ENCODE measurements at places on chromosomes 2 and 18.
A peak's percentile ranks its signal among the peaks of the same experiment; 100 is the strongest.

GRCh38 chr18:37502036-37502435 is 63.6 kb downstream of the CELF4 start:
- no peak for DNase-seq

DNA sequence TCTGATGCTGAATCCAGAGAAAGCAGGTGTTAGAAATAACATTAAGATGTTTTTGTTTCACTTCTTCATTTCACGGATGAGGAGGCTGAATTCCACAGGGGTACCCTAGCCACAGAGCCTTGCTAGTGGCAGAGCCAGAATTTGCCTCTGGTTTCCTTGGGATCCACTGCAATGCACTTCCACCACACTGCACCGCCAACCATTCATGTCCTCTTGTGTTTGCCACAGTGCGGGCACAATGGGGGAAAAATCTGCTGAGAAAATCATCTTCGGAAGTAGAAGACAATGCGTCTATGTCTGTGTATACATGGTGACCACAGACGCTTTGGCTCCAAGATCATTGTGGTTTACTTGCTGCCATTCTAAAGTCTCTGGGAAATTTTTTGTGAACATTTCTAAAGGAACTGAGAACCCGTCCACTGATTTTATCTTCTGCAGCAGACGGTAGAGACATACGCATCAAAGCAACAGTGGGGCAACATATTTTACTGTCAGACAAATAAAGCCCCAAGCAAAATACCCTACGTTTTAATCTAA is 14.9 kb downstream of the ICOS start:
- DNase-seq, result no peak

- no peak for DNase-seq
Measured at GRCh38 chr2:46888421-46888952, 27.1 kb downstream of the MCFD2 start.

GRCh38 chr2:162072976-162073887 is 783 bp downstream of the DPP4 start:
- DNase-seq, result no peak

DNA sequence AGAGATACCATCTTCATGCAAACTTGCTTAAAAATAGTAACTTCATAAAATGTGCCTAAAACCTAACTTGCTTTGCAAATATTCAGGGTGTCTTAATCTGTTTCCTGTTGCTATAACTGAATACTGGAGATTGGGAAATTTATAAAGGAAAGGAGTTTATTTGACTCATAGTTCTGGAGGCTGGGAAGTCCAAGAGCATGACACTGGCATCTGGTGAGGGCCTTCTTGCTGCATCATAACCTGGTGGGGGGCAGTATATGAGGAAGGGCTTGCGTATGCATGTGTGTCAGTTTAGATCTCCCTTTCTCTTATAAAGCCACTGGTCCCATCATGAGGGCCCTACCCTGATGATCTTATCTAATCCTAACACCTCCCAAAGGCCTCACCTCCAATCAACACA is 166.5 kb downstream of the LPIN1 start:
- DNase-seq, result no peak

GRCh38 chr18:36066686-36067054 is 689 bp downstream of the RPRD1A start:
- no peak for DNase-seq

GRCh38 chr2:222239945-222240675 is 58.7 kb downstream of the PAX3 start:
- DNase-seq, result no peak

- DNase-seq, result peak; percentile 5
Measured at GRCh38 chr2:207252979-207253645, 87.4 kb upstream of the KLF7 start.

DNA sequence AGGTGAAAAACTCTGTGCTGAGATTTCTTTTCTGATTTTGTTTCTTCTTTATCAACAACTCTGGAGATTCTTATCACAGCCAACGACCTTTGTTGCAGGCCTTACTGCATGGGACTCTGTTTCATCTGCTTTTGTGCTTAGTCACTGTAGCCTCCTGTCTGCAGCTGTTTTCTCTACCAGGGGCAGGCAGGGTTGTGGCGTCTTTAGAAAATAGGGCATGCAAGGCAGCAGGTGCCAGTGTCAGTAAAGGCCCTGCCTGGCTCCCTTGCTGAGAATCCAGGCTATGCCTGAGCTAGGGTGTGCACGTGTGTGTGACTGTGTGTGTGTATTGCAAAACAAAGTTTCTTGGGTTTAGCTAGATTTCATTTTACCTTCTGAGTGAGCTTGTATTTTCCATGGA is 14.6 kb upstream of the SLC9A2 start:
- DNase-seq, result no peak

- DNase-seq, result peak; percentile 45
Measured at GRCh38 chr2:71223767-71224333, 3.1 kb downstream of the PAIP2B start.

GRCh38 chr2:241641631-241642030 is 4.1 kb downstream of the ATG4B start:
- DNase-seq, result no peak

DNA sequence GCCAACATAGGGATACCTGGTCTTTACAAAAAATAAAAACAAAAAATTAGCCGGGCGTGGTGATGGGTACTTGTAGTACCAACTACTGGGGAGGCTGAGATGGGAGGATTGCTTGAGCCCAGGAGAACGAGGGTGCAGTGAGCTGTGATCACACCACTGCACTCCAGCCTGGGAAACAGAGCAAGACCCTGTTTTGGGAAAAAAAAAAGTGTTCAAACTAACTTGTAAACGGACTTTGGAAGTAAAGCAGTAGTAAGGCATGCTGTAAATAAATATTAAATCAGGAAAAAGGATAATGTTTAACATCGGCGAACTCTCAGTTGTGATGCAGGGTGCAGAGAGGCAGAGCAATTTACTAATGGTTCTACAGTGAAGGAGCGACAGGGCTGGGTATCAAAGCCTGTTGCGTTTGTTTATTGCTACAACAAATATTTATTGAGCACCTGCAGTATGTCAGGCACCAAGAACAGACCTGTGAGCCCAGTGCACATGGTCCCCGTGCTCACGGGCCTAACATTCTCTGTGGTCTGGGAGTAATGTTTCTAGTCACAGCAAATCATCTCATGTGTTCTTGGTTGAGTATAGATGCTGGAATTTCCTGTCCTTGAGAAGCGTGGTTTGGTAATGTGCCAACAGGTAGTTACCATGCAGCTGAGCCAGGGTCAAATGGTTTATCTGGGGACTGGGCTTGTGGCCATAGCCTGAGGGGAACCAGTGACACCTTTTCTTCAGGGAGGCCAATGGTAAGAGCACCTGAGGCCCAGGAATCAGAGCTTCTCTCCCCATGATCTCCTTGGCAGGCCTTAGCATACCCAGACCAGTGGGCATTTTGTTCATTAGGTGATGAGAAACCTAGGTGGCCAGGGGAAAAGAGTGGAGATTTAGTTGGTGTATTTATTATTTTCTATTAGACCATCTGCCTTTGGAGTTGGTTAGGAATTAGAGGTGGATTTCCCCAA is 27.9 kb upstream of the GREB1 start:
- no peak for DNase-seq

DNA sequence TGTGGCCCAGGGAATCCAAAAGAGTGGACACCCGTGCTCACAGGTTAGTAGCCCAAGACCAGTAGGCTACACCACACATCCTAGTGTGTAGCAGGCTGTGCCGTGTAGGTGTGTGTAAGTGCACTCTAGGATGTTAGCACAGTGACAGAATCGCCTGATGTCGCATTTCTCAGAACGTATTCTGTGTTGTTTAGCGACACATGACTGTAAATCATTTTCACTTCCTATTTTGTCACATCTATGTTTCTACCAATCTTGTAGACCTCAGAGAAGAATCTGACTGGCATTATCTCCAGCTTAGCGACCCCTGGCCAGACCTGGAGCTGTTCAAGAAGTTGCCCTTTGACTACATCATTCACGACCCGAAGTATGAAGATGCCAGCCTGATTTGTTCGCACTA is 45.1 kb downstream of the NTSR2 start:
- DNase-seq, result no peak

- no peak for DNase-seq
Measured at GRCh38 chr2:239776436-239777005, 248.6 kb downstream of the NDUFA10 start.

DNA sequence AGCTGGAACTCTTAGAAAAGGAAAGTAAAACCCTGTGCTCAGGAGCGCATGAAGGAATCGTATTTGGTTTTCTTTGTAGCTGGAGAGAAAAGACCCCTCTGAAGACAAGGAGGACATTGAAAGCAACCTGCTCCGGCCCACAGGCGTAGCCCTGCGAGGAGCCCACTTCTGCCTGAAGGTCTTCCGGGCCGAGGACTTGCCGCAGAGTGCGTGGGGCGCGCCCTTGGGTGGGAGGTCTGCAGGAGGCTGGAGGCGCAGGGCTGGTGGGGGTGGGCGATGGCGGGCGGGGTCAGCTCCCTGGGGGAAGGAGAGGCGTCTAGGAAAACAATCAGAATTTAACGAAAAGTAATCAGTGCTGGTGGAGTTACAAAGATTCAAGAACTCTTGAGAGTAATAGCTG is 72.8 kb downstream of the DYSF start:
- DNase-seq, result no peak

DNA sequence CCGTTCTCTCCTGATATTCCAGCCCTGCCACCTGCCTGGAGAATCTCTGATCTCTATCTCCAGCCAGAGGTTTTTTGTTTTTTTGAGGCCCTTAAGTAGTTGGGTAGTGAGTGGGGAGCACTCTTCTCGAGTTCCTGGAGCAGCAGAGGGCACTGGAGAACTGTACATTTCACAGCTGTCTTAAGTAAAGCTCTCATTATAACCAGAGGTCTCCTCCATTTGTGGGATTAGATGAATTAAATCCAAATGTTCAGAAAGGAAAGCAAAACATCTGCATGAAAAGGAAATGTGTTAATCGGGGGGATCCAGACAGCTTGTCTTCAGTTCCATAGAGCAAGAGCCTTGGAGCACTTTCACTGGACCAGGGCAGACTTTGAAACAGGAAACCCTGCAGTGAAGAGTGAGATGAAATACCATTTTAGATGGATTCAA is 32.8 kb downstream of the AOX1 start:
- DNase-seq, result no peak

DNA sequence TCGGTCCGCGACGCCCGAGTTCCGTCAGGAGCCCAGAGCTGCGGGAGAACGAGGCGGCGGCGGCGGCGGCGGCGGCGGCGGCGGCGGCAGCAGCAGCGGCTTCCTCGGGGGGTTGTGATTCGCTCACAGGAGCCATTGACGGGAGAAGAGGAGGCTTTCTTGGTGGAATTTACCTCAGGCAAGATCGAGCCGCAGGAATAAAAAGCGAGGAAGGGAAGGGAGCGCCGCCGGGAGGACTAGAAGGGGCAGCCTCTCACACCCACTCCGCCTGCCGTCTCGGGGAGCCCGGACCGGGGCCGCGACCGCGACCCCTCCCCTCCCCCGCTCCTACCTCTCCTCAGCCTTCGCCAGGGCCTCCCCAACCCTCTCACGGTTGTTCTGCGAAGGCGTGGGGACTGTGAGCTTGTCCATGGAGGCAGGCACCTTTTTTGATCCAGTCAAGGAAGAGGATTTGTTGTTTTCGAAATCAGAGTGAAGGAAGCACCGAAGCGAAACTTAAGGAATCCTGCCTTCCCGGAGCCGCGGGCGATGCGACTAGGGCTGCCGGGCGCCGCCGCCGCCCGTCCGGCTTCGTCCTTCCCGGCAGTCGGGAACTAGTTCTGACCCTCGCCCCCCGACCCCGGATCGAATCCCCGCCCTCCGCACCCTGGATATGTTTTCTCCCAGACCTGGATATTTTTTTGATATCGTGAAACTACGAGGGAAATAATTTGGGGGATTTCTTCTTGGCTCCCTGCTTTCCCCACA is 506 bp downstream of the BMPR2 start:
- DNase-seq, result peak; percentile 57

- no peak for DNase-seq
Measured at GRCh38 chr2:10369269-10370255, 66.9 kb downstream of the HPCAL1 start.

GRCh38 chr2:158845859-158846258 is 50.7 kb downstream of the DAPL1 start:
- no peak for DNase-seq

GRCh38 chr2:217996361-217996760 is 6.4 kb downstream of the TNS1 start:
- no peak for DNase-seq

DNA sequence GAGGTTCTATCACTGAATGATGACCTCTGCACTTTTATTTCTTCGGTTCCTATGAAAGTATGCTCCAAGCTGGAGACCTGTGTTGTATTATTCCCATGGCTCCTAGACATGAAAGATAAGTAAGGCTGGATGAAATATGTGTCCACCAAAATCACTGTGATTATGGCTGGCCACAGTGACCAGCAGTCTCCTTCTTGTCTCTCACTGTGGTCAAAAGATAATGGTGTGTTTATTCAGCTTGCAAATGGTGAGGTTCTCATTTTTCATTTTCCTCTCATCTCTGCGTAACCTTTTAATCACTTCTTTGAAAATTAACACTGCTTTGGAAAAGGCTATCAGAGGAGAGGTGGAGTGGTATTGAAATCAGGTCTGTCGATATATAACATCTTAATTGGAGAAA is 107.8 kb upstream of the DAPL1 start:
- DNase-seq, result no peak

DNA sequence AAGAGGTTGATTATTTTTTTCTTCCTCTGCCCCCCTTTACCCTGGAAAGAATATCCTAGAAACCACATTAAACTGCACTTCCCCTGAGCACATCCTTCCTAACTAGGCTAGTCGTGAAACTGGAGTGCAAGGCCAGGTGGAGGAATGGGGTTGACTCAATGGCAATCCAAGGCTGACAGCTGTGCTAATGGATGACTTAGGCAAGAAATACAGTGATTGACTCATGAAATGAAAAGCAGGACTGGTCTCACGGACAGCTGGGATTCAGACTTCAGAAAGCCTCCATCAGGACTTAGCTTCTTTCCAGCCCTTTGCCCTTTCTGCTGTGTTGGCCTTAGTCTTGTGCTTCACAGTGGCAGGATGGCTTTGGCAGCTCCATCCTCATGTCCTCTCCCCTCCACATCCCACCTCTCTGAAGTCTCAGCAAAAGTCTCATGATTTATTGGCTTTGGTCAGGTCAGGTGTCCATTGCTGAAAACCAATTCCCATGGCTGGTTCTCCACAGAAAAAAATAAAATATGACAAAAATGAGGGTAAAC is 33.8 kb downstream of the INSIG2 start:
- no peak for DNase-seq

GRCh38 chr2:76039505-76039904 is 328.8 kb upstream of the GCFC2 start:
- DNase-seq, result no peak

DNA sequence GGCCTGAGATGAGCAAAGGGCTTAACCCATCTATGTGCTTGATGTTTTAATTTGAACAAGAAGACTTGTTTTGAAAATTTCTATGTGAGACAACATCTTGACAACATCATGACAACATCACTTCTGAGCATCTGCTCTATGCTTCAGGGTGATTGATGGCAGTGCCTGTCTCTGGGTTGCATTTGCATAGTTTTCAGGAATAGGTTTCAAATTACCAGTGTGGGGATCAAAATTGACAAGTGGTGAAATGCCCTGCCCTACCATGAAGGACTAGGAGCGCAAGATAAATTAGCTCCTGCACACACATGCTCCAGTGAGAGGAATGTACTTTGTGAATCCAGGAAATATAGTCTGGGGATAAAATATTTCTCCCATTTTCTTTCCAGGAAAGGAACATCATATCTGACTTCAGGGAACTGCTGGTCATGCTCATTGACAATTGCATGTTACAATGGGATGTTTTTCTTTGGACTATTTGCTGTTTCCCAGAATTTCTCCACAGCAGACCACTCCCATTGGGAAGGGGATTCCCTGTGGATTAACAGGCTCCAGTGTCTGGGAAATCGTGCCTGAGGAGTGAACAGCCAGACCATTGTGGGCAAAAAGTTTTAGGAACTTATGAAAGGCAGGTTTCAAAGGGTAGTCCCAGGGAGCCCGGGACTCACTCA is 45.3 kb upstream of the IL1R2 start:
- DNase-seq, result no peak

Data from NCI-H1930 (cell line).